ENCODE measurements at places on chromosomes 5 and 9.

- DNase-seq, result no peak
These were observed 18.1 kb upstream of the CLK4 start for GRCh38 chr5:178644826-178645545.

- DNase-seq, result no peak
These were observed 135.8 kb downstream of the WDR70 start for GRCh38 chr5:37514946-37515345.

DNA sequence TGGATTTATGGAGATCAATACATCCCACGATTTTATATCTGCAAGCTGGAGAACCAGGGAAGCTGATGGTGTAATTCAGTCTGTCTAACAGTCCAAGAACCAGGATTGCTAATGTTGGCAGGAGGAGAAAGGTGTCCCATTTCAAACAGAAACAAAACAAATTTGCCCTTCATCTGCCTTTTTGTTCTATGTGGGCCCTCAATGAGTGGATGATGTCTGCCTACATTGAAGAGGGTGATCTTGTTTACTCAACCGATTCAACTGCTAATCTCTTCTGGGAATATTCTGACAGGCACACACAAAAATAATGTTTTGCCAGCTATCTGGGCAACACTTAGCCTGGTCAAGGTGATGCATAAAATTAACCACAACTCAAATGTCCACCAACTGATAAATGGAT is 65.1 kb upstream of the IL33 start:
- no peak for DNase-seq

DNA sequence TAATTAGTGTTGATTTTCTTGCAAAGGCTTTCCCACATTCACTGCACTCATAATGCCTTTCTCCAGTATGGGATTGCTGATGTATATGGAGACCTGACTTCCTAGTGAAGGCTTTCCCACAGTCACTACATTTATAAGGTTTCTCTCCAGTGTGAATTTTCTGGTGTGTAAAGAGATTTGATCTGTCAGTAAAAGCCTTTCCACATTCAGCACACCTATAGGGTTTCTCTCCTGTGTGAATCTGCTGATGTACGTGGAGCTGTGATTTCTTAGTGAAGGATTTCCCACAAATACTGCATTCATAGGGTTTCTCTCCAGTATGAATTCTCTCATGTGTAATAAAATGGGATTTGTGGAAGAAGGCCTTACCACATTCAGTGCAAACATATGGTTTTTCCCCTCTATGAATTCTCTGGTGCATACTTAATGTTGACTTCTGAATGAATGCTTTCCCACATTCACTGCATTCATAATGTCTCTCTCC is 31.1 kb downstream of the ZNF484 start:
- DNase-seq, result no peak

DNA sequence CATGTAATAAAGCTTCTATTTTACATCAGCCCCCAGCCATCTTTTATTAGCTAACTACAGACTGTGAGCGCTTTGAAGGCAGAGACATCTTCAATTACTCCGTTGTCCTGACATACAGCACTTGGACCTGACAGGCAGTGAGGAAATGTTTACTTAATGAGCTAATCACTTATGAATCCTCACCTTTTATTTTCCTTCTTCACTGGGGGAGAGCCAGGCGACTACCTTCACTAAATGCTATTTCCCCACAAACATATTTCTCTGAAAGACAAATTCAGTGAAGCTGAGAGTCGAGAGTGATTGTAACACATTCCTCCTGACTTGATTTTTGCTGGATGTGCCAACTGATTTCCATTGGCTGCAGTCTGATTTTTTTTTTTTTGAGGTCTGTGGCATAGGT is 192.1 kb upstream of the CLINT1 start:
- DNase-seq, result no peak

DNA sequence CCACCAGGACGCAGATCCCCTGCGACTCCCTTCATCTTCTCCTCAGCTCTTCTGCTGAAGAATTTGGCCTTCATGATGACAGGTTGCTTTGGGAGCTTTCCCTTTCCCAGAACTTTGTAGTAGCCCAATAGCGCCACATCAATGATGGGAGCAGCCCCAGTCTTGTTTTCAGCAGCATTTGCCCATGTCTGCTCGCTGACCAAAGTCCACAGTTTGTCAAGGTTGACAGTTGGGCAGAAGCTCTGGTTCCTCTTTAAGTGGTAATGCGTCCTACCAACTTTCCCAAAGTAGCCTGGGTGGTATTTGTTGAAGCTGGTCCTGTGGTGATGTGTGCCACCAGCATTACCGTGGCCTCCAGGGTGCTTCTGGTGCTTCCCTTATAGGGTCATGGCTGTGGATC is 62.2 kb downstream of the GCNT4 start:
- no peak for DNase-seq

- DNase-seq, result no peak
These were observed 41.3 kb upstream of the OLFM1 start for GRCh38 chr9:135045928-135046738.

DNA sequence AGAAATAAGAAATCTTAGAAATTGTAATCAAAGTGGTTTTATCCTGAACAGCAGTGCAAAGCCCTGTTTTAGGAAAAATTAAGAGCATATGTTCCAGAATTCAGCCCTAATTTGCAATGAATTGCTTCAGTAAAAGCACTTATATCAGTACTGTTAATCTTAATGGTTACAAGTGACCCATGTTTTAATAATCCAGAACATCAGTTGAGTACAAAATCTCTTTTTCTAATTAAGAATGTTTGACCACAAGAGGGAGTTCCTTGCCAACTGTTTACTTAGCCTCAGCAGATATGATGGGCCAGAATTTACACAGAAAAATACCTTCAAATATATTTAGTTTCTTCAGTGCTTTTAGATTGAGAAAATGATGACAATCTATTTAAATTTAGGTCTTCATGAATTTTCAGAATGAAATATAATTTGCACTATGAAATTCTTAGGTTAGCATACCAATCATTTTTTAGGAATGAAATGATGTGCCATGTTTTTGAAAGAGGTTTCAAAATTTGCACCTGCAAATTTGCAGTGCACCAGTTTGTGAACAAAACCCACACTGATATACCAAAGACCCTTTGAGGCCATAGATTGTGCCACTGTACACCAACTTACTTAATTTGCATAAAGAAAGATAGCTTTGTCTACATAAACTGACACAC is 926.3 kb upstream of the ARRDC3 start:
- no peak for DNase-seq

- no peak for DNase-seq
These were observed 590.4 kb upstream of the PTGER4 start for GRCh38 chr5:40089269-40089668.

GRCh38 chr9:19209188-19209587 is 21.3 kb upstream of the DENND4C start:
- no peak for DNase-seq

GRCh38 chr5:99331061-99331460 is 402.3 kb upstream of the CHD1 start:
- no peak for DNase-seq

GRCh38 chr5:138725818-138726416 is 27.3 kb upstream of the CTNNA1 start:
- peak; percentile 93 for DNase-seq

- no peak for DNase-seq
These were observed 10.3 kb downstream of the RHOBTB3 start for GRCh38 chr5:95741458-95741857.

DNA sequence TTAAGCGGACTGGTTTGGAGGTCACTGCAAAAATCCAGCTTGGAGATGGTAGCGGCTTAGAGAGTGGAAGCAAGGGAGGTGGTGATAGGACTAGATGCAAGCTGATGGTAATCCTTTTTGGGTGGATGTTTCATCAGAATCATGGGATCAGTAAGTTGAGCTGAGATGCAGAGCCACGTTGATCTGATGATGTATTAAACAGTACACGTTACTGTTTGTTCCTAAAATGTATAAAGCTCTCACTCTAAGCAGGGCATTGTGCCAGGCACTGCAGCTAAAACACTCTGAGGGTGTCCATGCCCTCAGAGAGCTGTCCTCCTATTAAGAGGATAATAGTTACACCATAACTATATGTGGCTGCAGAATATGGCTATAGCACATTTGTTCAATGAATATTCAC is 93.1 kb downstream of the JAKMIP2 start:
- no peak for DNase-seq

- DNase-seq, result no peak
These were observed 745.2 kb upstream of the WWC1 start for GRCh38 chr5:167546270-167546669.

DNA sequence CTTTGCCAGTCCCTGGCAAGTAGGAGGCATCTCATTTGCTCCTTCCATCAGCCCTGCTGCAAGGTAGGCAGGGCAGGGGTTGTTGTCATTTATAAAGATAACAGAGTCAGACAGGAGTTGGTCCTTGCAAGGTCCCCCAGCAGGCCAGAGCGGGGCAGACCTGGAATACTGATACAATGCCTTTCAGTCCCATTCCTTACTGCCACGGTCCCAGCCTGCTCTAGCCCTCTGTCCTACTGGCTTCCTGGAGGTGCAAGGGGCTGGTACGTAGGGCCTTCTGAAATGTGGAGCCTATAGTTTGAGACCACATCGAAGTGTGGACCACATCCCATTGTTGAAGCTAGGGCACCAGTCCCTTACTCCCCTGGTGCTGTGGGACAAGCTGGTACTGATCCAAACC is 42.8 kb upstream of the PITX1 start:
- DNase-seq, result no peak

- no peak for DNase-seq
These were observed 274.3 kb downstream of the HTR1A start for GRCh38 chr5:63687854-63688516.

DNA sequence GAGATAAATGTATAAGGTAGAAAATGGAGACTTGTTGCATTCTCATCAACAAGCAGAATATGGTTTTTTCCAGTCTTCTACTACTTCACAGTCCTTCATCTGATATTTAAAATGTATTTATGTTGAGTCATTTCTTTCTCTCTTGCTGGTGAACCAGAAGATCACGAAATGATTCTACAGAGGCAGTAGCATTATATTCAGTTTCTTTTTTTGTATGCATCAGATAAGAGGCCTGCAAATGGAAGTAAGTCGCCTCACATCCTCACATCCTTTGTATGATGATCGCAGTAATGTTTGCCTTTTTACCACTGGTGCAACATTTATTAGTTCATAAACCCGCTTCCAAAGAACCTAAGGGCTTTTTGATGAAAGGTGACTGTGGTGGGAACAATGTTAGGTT is 22.1 kb upstream of the IL13 start:
- no peak for DNase-seq

- no peak for DNase-seq
These were observed 11.8 kb downstream of the SLC12A7 start for GRCh38 chr5:1099926-1100663.

DNA sequence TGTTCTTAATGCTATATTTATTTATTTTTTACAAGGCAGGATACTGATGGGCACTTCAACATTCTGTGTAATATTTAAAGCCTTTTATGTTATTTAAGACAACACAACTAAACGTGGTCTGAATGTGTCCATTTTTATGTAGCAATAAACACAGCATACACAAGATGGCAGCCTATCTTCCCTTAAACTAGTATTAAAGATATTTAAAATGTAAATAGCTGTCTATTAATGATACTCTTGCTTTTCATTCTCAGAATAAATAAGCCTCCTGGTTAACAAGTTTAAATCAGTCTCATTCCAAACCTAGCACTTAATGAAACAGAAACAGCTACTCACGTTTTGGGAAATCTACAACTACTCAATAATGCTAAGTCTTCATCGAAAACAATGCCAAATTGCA is 315.7 kb downstream of the MCTP1 start:
- no peak for DNase-seq

DNA sequence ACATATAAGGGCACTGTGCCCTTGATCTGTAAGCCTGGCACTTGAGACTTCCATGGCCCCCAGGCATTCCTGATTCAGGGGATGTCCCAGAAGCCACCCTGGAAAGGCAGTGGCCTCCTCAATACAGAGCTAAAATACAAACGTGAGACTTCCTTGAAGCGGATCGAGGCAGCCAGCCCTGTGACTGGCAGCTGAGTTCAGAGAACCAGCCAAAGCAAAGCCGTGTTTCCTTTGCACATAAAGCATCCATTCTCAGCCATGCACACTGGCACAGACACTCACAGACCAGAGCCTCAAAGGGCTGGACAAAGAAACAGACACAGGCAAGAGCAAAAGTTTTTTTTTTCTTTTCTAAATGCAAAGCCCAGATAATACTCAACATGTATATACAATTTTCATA is 18.8 kb upstream of the CPEB4 start:
- DNase-seq, result no peak

GRCh38 chr9:112493393-112494137 is 6.9 kb downstream of the KIAA1958 start:
- DNase-seq, result no peak

GRCh38 chr5:90279091-90279490 is 130.5 kb downstream of the CETN3 start:
- DNase-seq, result no peak

DNA sequence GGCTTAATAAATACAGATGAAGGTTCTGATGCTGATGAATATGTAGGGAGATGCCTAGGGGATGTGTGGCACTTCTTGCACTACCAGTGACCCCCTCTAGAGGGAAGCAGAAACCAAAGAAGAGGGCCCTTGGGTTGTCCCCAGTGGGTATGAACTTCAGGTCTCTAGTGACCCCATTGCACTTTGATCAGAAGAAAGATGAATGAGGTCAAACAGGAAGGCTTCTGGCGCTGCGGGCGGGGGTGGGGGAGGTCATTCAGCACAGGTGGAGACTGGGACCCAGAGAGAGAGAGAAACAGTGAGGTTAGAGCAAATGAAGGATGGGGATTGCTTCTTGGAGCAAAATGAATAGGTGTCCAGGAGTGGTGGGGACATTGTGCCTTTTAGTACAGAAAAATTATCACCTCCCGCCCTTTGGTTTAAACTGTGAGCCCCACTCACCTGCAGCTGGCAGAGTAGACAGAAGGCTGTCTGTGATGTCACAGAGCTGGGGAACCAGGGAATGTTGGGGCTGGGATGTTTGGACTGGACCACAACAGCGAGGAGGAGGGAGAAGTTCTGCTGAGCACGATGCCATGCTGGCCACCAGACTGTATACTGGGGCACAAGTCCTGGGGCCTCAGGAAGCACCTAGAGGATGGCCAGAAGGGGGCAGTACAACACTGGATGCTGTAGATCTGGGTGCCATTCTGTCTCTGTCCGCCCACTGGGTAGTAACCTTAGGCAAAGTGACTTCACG is at the start of gene TEX48:
Gene TEX48, minus strand, starts transcription at position 599 of the 739 bp plus-strand sequence. CDS start 10,469 bp downstream, outside the sequence.
- DNase-seq, result peak; percentile 67

DNA sequence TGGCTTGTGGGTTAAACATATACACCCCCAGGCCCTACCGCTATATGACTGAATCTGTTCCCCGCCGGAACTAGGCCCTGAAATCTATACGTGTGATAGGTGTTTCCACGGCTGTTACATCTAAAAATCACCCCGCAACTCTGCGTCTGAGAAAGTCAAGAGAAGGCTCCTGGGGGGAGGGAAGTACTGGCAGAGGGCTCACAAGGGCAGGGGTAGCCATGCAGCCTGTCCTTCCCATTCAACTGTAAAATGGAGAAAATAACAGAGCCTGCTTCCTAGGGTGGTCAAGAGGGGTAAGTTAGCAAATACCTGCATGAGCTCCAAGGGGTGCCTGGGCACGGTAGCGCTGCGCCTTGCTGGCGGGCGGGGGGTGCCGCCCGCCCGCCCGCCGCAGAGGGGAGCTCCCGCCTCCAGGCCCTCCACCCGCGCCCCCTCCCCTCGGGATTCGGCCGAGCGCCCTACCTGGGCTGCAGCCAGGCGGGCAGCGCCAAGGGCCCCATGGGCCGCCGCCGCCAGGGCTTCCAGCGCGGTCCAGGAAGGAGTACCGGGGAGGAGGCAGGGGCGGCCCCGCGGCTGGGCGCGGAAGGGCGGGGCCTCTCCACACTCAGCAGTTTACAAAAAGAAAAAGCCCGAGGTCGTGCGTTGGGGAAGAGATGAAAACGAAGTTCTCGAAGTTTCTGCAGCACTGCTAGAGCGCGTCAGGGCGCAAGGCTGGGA is at the start of gene HACD4:
Gene HACD4, minus strand, starts transcription at position 550 of the 717 bp plus-strand sequence. Its CDS starts 50 bp downstream, at position 500.
- peak; percentile 23 for DNase-seq

- no peak for DNase-seq
These were observed 91.8 kb upstream of the DAPK1 start for GRCh38 chr9:87405677-87406542.

All from large intestine (tissue), 12 donors.